ENCODE measurements at places on chromosomes 11 and 22.

GRCh38 chr22:21652547-21653545, 10.7 kb downstream of the SDF2L1 start:
- no peak for DNase-seq

DNA sequence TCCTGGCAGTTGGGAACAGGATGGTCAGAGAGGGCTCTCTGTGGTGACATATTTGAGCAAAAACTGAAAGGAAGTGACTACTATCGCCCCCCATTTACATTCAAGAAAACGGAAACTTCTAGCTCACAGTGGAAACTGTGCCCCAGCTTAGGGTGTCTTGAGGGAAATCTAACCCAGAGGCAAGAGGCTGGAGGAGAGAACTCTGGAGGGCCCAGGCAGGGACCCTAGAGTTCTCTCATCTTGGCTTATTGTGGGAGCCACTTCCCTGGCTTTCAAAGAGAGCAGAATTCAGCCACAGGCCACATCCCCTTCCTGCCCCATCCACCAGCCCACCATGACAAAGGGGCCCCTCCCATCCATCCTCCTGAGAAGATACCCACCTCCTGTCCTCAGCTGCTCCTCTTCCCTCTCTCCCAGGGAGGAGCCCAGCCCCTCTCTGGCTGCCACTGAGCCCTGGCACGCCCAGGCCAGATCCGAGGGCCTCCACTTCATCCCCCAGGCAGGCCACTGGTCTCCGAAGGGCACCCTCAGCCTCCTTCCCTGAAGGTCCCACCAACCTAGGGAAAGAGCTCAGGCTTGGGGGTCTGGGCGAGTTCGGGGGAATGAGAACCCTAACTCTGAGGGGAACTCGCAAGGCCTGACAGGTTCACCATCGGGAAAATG, 1.6 kb upstream of the TMPRSS13 start:
- no peak for DNase-seq

GRCh38 chr11:108538022-108538424, 39.8 kb upstream of the POGLUT3 start:
- DNase-seq, result peak; percentile 5

DNA sequence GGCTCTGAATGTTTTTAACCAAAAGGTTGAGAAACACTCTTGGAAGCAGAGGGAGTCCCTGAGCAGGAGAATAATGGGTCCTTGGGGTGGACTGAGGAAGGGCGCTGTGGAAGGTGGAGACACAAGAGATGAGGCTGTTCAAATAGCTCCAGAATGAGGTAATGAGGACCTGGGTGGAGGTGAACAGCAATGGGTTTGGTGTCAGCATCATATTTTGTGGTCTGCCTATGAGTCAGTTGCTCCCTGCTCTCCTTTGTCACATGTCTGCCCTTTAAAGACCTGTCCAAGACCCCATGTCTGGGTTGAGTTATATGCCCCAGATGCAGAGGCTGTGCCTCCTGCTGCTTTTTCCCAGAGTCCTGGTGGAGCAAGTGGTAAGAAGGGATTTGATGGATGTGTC, 113.6 kb downstream of the BARX2 start:
- DNase-seq, result no peak

DNA sequence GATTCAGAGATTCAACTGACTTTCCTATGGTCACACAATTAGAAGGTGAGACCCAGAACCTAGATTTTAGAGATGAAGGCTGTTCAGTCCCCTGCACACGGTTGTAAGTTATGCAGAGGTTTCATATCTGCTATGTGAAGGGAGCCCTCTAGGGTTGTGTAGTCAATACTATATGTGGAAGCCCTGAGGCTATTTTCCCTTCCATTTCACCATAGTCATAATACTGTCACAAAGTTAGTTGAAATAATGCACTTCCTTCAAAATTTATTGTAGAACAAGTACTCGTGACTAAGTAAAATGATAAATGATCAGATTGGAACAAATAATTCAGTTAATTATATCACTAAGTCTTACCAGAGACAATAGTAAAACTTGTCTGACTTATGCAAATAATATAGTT, 48.8 kb downstream of the ENDOD1 start:
- DNase-seq, result no peak

DNA sequence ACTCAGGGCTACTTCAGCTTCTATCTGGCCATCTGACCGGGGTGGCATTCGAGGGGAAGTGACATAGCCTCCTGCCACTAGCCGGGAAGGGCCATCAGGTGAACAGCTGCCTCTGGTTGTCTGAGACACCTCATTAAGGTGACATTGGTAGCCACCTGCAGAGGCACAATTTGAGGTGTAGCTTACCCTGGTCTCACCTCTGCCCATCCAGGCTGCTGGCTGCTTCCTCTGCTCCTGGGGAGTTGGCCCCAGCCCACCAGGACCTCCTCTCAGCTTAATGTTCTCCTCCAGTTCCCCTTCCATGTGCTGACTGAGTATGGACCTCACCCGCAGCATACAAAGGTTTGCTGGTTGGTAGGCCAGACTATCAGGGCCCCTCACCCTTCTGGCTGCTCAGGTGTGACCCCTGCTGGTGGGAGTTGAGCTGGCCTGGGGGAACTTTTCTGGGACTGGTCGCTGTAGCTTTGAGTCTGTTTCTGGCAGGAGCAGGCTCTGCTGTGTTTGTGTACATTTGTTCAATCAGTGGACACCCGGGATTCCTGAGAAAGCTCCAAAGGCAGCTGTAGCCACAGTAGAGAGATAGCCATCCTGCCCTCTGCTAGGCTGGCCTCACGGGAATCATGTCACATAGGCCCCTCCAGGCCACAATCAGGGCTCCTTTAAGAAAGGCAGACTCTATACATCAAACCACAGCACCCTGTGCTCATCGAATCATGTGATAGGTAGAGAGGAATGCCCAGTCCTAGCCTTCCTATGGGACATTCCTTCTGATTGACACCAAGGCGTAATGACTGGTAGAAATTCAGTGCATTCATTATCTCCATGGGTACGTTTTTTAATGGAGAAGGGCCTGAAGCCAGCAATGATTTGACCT, 295.1 kb upstream of the PLET1 start:
- peak; percentile 71 for DNase-seq

- DNase-seq, result no peak
Measured at GRCh38 chr22:48734961-48735360, 1092.7 kb downstream of the BRD1 start.

Measured in activated CD4-positive, alpha-beta T cell treated with anti-CD3 and anti-CD28 coated beads for 4 hours (primary cell).